CD4-positive, alpha-beta T cell treated with Interleukin-2 at 100 ng/mL for 4 hours (primary cell): ENCODE measurements at places on chromosomes 16 and 17.

GRCh38 chr17:12693640-12694039 is 27.9 kb downstream of the MYOCD start:
- DNase-seq: no peak

DNA sequence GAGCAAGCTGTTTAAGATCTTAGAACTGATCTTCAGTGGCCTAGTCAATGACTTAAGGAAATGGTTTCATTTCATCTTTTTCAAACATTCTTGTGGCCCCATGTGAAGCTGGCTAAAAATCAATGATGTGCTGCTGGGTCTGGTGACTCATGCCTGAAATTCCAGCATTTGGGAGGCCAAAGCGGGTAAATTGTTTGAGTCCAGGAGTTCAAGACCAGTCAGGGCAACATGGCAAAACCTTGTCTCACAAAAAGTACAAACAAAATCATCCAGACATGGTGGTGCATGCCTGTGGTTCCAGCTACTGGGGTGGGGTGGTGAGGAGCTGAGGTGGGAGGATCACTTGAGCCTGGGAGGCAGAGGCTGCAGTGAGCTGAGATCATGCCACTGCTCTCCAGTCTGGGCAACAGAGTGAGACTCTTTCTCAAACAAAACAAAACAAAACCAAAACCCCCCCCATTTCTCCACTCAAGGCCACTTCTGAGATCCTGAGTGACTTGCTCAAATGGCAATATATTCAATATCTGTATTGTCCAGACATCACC is 17.4 kb upstream of the COL1A1 start:
- no peak for DNase-seq

DNA sequence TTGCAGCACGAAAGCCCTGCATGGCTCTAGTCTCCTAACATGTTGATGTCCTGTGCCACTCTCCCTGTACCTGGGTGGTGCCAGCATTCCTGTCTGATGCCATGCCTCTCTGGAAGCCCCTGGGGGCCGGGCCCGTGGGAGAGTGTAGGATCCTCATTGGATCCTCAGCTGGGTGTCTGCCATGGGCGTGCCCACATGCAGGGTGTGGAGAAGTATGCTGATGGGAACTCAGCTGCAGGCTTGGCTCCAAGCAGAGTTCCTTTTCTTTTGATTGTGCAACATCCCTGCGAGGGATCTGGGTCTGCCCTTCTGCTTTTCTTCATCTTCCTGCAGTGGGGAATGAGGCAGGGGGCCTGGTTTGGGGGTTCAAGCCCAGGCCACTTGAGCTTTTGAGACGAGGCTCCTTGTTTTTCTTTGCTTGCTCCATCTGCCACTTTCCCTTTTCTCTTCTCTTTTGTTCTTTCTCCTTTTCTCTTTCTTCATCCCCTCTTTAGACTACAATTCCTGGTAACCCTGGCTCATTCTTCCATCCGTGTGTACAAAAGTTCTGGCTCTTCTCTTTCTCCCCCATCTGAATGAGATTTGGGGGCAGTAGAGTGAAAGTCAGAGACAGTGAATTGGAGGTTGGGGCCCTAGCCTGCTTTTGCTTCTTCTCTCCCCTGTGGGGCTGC is 32.9 kb downstream of the KSR1 start:
- no peak for DNase-seq

- DNase-seq: no peak
Measured at GRCh38 chr17:13920413-13920812, 148.9 kb upstream of the COX10 start.
